ENCODE measurements at places on chromosomes 3 and 15. TPM values are rescaled to one million over a fixed set of nuclear protein-coding genes. Genes with fewer than 3 reads are reported as not detected.

DNA sequence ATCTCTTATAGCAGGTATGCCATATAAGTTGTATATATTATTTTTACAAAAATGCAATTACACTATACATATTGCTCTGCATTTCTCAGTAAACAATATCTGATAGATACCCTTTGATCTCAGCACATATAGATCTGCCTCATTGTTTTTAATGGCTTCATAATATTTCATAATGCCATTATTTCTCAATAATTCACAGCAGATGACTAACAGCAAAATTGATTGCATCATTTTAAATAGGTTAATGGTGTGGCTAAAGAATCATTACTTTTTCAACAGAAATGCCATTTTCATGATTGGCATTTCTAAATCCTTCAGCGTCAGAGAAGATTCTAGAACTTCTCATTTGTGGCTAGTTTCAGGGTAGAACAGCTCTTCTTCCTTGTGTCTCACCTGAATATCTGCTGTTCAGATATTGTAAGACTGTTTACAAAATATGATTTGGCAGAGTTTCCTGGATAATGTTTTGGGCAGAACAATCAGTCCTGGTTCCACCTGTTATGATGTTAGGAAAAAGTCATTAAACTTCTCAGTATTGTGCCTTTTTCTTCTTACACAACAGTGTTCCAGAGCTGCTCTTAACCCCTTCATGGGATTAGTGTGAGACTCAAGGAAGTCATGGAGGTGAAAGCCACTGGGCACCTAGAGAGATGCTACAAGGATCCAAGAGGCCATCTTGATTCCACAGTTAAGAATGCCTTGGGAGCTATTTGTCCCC is 397.6 kb upstream of the THBS1 start:
- DNase-seq: no peak
- H3K4me1 ChIP-seq: peaks cover 9% of the 10 kb centered on the region
- no peaks in the 10 kb centered on the region for H3K27me3 ChIP-seq
- no peaks in the 10 kb centered on the region for H3K36me3 ChIP-seq
- H3K4me3 ChIP-seq: no peak overlapping the region

DNA sequence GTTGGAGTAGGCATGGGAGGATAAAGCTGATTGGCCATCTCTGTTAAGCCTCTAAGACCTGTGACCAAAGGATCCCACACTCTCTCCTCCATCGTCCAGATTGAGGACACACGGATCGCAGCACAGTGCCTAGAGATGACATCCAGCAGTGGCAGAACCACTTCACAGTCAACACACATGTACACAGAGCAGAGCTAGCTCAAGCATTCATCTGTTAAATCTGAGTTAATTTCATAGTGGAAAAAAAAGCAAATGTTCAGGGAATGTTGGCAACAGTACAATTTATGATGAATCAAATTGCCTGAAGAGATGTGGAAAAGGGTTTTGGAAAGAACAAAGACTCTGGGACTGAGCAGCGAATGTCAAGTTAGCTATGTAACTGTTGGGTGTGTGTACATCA is 108.1 kb upstream of the PLAAT1 start:
- DNase-seq: no peak
- H3K27ac ChIP-seq: no peak overlapping the region
- H3K4me3 ChIP-seq: no peak overlapping the region
- H3K27me3 ChIP-seq: no peaks in the 10 kb centered on the region
- H3K4me1 ChIP-seq: peaks cover 12% of the 10 kb centered on the region

GRCh38 chr15:40092256-40092978 is 16.3 kb downstream of the BMF start:
- H3K27me3 ChIP-seq: no peaks in the 10 kb centered on the region
- H3K4me1 ChIP-seq: peaks cover 49% of the 10 kb centered on the region
- H3K27ac ChIP-seq: peak overlapping the region; percentile 58
- peak overlapping the region; percentile 2 for H3K4me3 ChIP-seq
- peak; percentile 53 for DNase-seq

DNA sequence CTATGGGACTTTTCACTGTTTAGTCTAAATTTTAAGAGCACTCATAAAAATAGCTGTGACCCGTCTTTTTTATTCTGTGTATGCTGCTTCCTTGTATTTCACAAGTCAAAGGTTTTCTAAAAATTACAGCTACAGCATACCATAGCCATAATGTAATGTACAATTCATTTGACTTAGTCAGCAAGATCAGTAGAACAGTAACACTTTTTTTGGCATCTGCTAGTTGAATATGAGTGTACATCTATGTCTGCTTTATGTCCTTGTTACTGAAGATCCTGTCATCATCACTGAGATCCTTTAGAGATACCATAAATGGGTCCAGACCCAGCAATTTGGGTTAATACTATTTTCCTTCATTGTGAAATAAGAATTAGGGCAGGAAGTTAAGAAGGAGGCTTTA is 42.2 kb downstream of the CMSS1 start:
- H3K36me3 ChIP-seq: peaks cover 18% of the 10 kb centered on the region
- no peak overlapping the region for H3K4me3 ChIP-seq
- H3K27ac ChIP-seq: no peak overlapping the region

Gene TICRR
- 24.9 TPM for total RNA-seq

GRCh38 chr3:108472001-108472591 is 38.3 kb downstream of the MYH15 start:
- H3K36me3 ChIP-seq: no peaks in the 10 kb centered on the region
- no peak for DNase-seq
- H3K4me3 ChIP-seq: no peak overlapping the region
- H3K27ac ChIP-seq: no peak overlapping the region

Gene TIMP4
- not detected for total RNA-seq

- H3K36me3 ChIP-seq: no peaks in the 10 kb centered on the region
- H3K27ac ChIP-seq: no peak overlapping the region
- no peak overlapping the region for H3K4me3 ChIP-seq
- no peaks in the 10 kb centered on the region for H3K27me3 ChIP-seq
- peaks cover 22% of the 10 kb centered on the region for H3K4me1 ChIP-seq
- DNase-seq: peak; percentile 87
Measured at GRCh38 chr3:139830817-139831216, 104.2 kb upstream of the CLSTN2 start.

Gene OSTN
- total RNA-seq: not detected

DNA sequence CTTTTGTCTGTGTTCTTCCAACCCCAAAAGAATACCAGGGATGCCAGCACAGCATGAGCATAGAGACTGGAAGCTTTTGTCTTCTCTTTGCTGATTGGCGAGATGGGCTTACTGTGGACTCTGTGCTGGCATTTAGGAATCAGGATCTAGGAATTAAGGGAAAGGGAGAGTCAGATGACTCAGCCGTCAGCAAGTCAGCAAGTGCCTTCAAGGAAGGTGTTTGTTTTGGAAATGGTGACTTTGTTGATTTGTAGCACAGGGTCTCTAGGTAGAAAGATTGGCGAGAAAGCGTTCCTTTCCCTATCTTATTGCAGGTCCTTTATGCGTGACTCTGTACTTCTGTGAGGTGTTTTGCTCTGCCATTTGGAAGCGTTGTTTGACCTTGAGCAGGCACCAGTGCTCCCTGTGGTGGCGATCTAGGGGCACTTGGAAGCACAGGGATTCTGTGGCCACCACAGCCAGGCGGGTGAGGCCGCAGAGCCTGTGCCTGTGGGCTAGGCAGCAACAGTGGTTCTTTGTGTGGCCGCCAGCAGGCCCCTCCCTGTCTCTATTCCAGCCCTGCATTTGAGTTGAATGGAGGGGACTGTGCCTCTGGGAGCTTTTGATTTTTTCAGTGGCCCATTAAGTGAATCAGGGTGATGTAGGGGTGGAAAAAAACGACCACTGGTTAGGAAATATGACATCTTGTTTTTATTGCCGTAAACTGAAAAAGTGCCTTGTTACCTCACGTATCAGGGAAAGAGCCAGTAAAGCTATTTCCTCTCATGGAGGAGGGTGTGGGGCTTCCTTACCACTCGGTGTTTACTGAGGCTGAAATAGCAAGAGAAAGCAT is 19.0 kb downstream of the FAN1 start:
- H3K4me1 ChIP-seq: no peaks in the 10 kb centered on the region
- no peak overlapping the region for H3K27ac ChIP-seq
- no peaks in the 10 kb centered on the region for H3K27me3 ChIP-seq
- no peak for DNase-seq
- H3K36me3 ChIP-seq: peaks cover 41% of the 10 kb centered on the region
- no peak overlapping the region for H3K4me3 ChIP-seq

- H3K4me3 ChIP-seq: no peak overlapping the region
- H3K36me3 ChIP-seq: no peaks in the 10 kb centered on the region
- DNase-seq: peak; percentile 43
- H3K27ac ChIP-seq: no peak overlapping the region
Measured at GRCh38 chr15:80173022-80173759, 20.4 kb downstream of the FAH start.

GRCh38 chr3:18556503-18557135 is 131.5 kb upstream of the SATB1 start:
- no peak overlapping the region for H3K27ac ChIP-seq
- peak; percentile 4 for DNase-seq
- H3K4me1 ChIP-seq: no peaks in the 10 kb centered on the region
- no peaks in the 10 kb centered on the region for H3K36me3 ChIP-seq
- no peaks in the 10 kb centered on the region for H3K27me3 ChIP-seq
